A549 treated with RU486 at 1 μM for 4 hours (cell line): ENCODE measurements at places on chromosomes 5 and 9. TPM values are rescaled to one million over a fixed set of nuclear protein-coding genes. Genes with fewer than 3 reads are reported as not detected.

MYOT gene
- not detected in 5 replicates for total RNA-seq

MCTP1 gene
- total RNA-seq = 7.5 to 11.6 TPM (median 9.2 TPM) in 5 replicates

PRELID2 gene
- total RNA-seq = 6.8 to 10.9 TPM (median 7.8 TPM) in 5 replicates

NR5A1 gene
- total RNA-seq = 0.03 to 0.05 TPM in 2 of 5 replicates, not detected in the others
